ENCODE measurements at places on chromosomes 12 and 14.

DNA sequence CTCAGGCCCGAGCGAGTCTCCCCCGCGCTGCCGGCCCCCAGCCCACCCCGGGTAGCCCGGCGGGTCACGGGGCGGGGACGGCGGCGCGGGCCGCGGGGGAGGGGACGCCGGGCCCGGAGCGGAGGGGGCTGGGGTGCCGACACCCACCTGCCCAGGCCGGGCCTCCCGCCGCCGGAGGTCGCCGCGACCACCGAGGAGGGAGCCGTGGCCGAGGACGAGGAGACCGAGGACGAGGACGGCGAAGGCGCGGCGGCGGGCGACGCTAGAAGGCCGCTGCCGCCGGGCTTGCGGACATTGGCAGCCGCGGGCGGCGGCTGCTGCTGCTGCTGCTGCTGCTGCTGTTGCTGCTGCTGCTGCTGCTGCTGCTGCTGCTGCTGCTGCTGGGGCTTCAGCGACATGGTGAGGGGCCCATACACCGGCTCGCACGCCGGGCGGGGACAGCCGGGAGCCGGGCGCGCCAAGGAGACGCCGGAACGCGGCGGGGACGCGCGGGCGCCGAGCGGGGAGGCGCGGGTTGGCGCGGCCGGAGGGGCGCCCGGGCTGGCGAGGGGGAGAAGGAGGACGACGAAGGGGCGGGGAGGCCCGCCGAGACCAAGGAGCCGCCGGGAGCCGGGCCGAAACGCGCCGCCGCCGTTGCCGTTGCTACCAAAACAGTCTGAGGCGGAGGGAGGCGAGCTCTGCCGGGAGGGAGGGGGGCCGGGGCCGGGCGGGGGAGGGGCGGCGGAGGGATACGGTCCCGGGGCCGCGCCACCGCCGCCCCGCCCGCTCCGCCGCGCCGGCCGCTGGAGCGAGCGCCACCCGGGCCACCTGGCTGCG, at the start of gene ATXN2:
ATXN2 (minus strand) TSS at position 679 of the 816 bp plus-strand sequence; CDS start at position 398, 281 bp downstream.
- peak; percentile 76 for DNase-seq

DNA sequence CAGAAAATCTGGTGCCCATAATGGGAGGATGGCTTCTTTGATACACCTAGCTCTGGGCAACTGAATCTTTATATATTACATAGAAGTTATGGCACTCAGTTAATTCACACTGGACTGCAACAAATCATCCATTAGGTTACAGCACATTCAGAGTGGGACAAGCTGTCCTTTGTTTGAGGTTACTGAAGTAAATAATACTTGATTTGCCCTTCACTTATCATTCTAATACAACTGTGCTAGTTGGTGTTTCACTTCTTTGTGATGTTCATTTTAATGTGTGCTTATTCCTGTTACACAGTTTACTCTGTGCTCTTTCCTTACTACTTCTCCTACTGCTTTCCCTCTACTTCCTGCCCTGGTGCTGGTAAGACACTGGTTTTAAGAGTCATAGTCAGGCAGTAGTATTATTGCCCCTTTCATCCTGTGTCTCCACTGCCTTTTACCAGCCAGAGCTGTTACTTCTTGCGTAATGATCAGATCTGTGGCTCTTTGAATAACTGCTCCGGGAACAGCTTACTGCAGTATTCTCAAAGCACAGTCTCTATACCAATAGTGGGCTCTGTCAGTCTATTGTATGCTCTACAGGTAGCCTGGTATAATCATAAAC, 36.4 kb upstream of the GXYLT1 start:
- no peak for DNase-seq

DNA sequence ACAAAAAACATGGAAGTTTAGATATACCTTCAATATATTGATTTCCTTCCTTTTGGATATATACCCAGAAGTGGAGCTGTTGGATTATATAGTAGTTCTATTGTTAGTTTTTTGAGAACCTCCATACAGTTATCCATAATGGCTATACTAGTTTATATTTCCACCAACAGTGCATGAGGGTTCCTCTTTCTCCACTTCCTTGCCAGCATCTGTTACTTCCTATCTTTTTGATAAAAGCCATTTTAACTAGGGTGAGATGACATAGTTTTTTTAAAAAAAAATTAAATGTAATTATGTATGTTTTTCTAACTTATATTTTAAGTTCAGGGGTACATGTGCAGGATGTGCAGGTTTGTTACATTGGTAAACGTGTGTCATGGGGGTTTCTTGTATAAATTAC, 10.0 kb upstream of the SLC38A4 start:
- DNase-seq, result no peak

DNA sequence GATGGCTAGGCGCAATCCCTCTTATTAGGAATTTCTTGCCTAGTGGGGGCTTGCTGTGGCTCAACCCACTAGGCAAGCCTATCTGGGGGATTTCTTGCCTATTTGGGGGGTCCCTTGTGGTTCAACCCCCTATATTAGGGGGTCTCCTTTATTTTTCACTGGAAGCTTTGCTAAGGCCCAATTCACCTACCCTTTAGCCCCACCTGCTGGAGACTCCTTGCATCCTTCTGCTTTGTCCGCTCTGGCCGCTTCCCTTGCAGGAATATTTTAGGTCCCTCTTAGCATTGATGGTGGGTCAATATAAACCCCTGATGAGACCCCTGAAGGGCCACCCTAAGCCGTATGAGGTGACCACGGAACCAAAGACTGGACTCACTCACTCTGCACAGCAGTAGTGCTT, 1552.1 kb downstream of the AACS start:
- no peak for DNase-seq

GRCh38 chr12:94725375-94726168, 75.2 kb upstream of the TMCC3 start:
- no peak for DNase-seq

DNA sequence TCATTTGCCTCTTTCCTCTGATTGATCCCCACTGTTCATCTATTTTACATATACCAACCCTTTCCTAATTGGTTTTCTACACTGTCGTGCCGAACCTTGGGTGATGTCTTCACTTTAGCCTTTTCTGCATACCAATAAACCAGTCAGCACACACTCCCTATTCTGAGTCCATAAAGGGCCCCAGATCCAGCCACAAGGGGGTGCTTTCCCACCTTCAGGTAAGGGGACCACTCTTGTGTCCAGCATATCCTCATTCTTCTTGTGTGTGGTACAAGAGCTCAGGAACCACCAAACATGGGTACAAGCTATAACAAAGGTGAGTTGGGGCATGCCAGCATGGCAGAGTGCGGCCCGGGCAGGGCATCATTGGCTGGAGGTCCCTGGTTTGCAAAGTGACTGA, 859.8 kb downstream of the FSCB start:
- no peak for DNase-seq

- DNase-seq, result no peak
Observed at GRCh38 chr12:122688291-122688690, 14.9 kb downstream of the HCAR2 start.

GRCh38 chr12:45671254-45671653, 58.3 kb upstream of the ARID2 start:
- DNase-seq, result no peak

DNA sequence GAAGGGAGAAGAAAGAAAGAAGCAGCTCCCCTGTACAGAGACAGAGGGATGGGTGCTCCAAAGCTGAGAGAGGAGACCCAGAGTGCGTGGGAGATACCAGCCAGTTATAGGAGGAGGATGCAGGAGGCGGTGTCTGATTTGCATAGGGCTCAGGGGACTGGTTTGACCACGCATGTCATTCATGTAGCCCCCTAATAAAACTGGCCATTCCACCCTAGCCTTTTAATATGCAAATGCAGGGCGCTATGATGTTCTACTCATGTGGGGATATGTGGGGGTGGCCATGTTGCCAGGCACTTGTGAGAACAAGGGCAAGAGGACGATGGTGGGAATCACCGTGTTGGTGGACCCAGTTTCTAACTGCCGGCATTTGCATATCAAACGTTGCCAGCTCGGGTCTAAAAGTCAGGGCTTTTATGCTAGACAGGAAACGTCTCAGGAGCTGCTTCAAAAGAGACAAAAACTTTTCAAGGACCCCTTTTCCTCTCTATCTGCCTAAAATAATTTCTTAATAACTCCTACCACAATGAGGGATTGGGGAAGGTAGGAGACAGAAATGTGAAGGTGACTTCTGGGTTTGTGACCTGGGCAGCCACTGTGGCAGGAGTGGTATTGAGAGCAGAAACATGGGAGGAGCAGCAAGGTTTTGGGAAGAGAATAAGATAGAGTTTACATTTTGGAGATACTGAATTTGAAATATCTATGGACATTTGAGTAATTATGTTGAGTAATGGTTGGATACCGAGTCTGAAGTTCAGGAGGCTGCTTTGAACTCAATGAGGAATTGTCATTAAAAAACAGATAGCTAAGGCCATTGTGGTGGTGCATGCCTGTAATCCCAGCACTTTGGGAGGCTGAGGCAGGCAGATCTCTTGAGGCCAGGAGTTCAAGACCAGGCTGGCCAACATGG, 2.2 kb upstream of the ATXN3 start:
- DNase-seq, result peak; percentile 36

DNA sequence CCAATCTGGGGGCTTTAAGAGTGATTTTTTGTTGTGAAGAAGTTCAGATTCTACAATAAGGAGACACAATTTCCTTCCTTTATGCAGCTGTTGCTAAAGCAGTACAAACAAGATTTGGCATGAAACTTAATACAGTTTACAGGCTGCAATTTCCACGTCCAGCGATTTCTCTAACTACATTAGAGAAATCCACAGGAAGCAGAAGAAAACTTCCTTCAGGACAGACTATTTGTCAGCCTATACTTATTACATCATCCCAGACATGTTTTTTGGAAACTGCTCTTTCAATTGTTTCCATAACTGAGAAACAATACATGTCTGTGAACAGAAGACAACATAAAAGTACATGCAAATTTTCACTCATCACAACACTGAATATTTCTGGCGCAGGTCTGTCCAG, 204.3 kb downstream of the TTC7B start:
- no peak for DNase-seq

GRCh38 chr12:102061096-102061559, 663 bp downstream of the WASHC3 start:
- peak; percentile 15 for DNase-seq

GRCh38 chr12:5505116-5505515, 73.2 kb downstream of the NTF3 start:
- no peak for DNase-seq

GRCh38 chr14:56202256-56202655, 84.0 kb downstream of the PELI2 start:
- DNase-seq, result no peak

DNA sequence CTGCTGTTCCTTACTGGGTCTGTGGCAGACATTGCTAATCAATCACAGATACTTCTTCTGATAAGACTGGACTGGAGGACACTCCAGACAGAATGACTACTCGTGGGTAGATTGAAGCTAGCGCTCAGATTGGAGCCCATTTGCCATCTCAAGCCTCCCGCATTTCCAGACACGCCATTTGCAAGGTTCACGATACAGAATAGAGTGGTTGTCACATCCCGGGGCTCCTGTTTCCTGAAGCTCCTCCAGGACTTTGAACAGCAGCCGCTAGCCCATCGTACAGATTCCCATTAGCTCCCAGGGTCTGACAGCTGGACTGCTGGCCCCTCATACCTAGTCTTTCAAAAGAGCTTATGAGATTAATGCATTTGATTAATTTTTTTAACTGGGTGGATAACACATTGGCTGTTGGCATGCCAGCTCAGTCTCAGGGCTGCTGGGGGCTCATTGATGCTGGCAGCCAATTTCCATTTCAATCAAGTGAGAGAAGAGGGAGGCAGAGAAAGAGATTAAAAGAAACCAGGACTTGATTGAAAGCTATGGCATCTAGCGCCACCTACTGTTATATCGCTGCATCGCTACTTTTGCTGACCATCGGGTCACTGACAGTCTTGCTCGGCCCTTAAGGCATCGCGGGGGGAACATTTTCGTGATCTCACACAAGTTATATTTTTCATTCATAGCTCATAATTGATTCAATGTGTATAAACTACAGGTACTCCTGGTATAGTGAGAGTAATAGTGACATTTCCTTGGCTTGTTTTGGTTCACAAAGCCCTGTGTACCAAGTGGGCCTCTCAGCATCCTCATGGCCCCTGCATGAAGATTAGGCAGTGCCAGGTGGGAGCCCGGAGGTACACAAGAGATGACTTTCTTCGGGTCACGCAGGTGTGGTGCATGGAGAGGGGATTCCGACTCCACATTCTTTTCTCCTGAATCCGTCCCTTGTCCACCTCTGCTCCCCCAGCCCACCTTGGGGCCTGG, 78.6 kb downstream of the CCDC60 start:
- no peak for DNase-seq

- DNase-seq, result no peak
Observed at GRCh38 chr12:19778172-19778571, 338.9 kb downstream of the AEBP2 start.

- DNase-seq, result no peak
Observed at GRCh38 chr12:132275110-132275531, 54.3 kb downstream of the GALNT9 start.

DNA sequence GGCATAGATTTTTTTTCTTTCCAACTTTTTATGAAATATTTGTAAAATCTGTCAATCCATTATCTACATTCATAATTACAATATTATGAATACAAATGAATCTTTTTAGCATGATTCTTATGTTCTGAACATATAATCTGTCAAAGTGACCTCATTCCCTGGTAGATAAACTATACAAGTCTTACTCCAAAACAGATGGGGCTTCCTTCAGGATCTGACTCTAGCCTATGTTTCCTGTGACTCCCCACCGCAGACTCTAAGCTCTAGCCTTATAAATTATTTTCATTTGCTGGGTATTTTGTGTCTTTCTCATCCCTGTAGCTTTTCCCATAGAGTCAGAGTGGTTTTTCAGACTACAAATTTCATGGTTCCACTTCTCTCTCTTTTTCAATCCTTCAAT, 202.1 kb upstream of the KITLG start:
- DNase-seq, result no peak

- no peak for DNase-seq
Observed at GRCh38 chr14:72699852-72700257, 194.0 kb downstream of the DPF3 start.

DNA sequence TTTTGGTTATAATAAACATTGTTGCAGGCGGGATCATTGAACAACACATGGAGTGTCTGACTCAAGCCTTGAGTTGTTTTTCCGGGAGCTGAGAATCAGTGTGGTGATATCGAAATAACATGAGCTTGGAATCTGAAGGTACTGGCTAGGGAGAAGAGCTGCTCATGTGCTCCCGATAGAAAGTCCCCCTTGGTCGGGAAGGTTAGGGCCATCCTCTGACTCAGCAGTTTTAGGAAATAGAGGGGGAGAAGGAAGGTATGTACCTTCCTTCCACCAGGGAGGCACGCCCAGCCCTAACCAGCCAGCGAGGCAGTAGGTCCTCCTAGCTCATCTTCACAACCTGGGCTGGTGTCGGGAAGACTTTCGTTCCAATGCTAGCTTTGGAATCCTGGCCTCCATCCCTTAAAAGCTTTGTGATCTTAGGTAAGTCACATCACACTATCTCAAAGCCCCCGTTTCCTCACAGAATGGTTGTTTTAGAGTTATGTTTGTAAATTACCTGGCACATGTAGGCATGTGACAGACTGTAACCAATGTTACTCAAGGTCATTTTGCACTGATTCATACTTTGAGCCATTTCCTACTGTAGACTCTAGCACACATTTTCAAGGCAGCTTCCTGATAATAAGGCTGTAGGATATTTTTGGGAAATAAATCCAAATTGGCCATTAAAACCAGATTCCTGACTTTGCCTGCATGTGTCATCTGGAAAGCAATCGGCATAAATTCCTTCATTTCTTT, 1.9 kb upstream of the RAB35 start:
- DNase-seq, result no peak

GRCh38 chr12:22283508-22283907, 51.0 kb downstream of the ST8SIA1 start:
- DNase-seq, result no peak

Measured in naive thymus-derived CD8-positive, alpha-beta T cell (primary cell).